Stimulated activated naive CD4-positive, alpha-beta T cell treated with Interleukin-2 at 50 U/mL for 16 hours (primary cell): ENCODE measurements at places on chromosomes 6 and 20.
A peak's percentile ranks its signal among the peaks of the same experiment; 100 is the strongest.

DNA sequence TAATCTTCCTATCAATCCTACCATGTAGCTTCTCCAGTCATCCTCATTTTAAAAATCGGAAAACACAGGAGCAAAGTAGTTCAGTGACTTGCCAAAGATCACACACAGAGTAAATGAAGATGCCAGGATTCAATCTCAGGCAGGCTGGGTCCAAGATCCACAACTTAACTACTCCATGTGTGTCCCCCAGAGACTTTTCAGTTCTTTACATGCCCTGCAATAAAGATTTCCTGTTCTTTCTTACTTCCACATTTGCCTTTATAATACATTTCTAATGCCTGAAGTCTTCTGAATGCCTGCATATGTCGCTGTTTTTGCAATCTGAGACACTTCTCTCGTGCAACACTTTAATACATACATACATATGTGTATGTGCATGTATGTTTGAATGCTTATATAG is 121.7 kb upstream of the MARCKS start:
- DNase-seq, result no peak

- no peak for DNase-seq
These were observed 6.5 kb upstream of the SLC22A16 start for GRCh38 chr6:110482774-110483400.

- peak; percentile 22 for DNase-seq
These were observed 1.0 kb downstream of the TSHZ2 start for GRCh38 chr20:52972965-52973819.

DNA sequence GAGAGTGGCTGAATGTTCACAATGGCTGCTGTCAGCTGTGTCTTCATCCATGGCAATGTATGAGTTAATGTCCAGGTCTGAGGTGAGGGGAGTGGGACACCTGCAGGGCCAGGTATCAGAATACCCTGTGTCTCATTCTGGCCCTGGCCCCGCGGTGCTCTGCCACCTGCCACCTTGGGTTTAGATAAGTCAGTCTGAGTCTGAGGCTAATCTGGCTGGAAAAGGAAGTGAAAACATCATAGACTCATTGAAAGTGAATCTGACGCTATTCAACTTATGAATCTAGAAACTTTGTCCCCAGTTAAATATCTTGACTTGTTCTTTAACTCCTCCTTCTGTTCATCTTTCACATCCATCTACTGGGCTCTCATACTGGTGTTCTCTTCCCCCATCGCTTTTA is 267.1 kb upstream of the JAG1 start:
- no peak for DNase-seq

GRCh38 chr20:20782231-20782630 is 69.8 kb upstream of the RALGAPA2 start:
- DNase-seq, result no peak

GRCh38 chr6:139891471-139891870 is 517.0 kb upstream of the CITED2 start:
- DNase-seq, result no peak
